ENCODE measurements at places on chromosomes 7 and 10. TPM values are rescaled to one million over a fixed set of nuclear protein-coding genes. Genes with fewer than 3 reads are reported as not detected.

The CALCR gene
- total RNA-seq, result not detected

The PPP1R17 gene
- not detected for total RNA-seq

The CRYGN gene
- not detected for total RNA-seq

The OR2A42 gene
- not detected for total RNA-seq

The TMEM26 gene
- total RNA-seq, result 0.06 TPM

The EBF3 gene
- 0.20 TPM for total RNA-seq

The IL6 gene
- total RNA-seq, result 0.59 TPM

The AGR2 gene
- total RNA-seq, result 133 TPM

The OR2A1 gene
- total RNA-seq, result not detected

The CPXM2 gene
- total RNA-seq, result not detected

The UBE2H gene
- total RNA-seq, result 52.2 TPM

The CDNF gene
- total RNA-seq, result 1.3 TPM

The FKBP9 gene
- total RNA-seq, result 71.4 TPM

The LIPA gene
- 43.8 TPM for total RNA-seq

The AP4M1 gene
- 14.2 TPM for total RNA-seq

The NRG3 gene
- not detected for total RNA-seq

The HOGA1 gene
- total RNA-seq, result 2.9 TPM

The CELF2 gene
- total RNA-seq, result 0.02 TPM

The CCM2 gene
- 51.5 TPM for total RNA-seq

The TAS2R16 gene
- total RNA-seq, result not detected

The DKK1 gene
- 408 TPM for total RNA-seq

The ASAH2 gene
- 2.2 TPM for total RNA-seq

The HOXA7 gene
- total RNA-seq, result 5.2 TPM

The PNLIPRP1 gene
- total RNA-seq, result not detected

The WASL gene
- 23.5 TPM for total RNA-seq

The ADCY1 gene
- total RNA-seq, result 2.5 TPM

The STK31 gene
- 0.77 TPM for total RNA-seq

The EIF5AL1 gene
- total RNA-seq, result 2.2 TPM

The WNT8B gene
- total RNA-seq, result not detected

The DLX5 gene
- total RNA-seq, result not detected

The AGAP6 gene
- 8.1 TPM for total RNA-seq

The ZNF92 gene
- 4.6 TPM for total RNA-seq

The PRKCQ gene
- 4.1 TPM for total RNA-seq

The RAB11FIP2 gene
- total RNA-seq, result 12.2 TPM

The HYAL4 gene
- not detected for total RNA-seq

The ANAPC16 gene
- 86.6 TPM for total RNA-seq

The UPK3BL1 gene
- total RNA-seq, result 12.5 TPM
